AG09309 (cell line): ENCODE measurements at places on chromosomes 12 and 14.

- DNase-seq = no peak
Observed at GRCh38 chr12:118424884-118425283, 48.5 kb downstream of the SUDS3 start.

DNA sequence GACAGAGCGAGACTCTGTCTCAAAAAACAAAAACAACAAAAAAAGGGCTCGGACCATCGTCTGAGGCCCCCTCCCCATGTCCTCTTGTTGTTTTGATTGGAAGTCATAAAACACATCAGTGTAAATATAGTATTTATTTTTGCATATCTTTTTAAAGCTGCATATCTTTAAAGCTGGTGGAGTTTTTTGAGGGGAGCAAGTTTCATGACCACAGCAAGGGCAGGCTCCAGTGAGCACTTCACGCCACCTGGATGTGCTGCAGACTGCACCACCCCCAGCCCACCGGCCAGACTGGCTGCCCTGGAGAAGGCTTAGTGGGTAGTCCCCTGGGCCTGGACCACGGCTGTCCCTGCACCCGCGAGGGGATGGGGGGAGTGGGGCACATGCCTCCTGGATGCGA is 11.9 kb upstream of the BCL7A start:
- DNase-seq = no peak

GRCh38 chr14:102182936-102183619 is 43.4 kb downstream of the WDR20 start:
- DNase-seq = no peak

DNA sequence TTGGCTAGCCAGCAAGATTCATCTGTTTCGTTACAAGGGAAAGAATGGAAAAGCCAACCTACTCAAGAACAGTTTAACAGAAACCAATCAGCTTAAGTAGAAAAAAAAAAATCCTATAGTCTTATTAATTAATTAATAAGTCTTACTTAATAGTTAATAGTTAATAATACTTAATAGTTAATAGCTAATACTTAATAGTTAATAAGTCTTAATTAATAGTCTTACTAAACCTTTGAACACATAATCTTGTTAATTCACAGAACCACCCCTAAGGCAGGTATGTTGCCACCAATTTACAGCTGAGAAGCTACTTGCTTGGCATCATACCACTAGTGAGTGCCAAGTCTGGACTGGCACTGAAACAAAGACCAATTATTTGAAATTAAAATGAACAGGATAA is 19.9 kb downstream of the MFAP5 start:
- DNase-seq = no peak

DNA sequence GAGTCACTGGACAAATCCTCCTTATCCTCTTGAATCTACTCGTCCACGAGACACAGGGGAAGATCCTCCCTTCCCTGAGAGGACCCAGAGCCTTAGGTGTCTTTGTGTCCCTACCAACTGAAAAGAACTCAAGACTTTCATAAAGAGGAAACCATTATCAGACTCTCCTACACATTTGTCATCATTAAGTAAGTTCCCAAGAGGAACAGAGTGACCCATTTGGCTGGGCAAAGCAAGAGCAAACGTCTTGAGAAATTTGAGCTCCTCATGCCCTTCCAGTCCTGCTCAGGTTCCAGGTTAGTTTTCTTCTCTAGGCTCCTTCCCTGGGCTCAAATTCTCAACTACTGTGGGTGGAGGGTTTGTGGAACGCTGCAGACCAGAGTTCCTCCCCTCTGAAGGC is 5.7 kb downstream of the MLF2 start:
- no peak for DNase-seq

DNA sequence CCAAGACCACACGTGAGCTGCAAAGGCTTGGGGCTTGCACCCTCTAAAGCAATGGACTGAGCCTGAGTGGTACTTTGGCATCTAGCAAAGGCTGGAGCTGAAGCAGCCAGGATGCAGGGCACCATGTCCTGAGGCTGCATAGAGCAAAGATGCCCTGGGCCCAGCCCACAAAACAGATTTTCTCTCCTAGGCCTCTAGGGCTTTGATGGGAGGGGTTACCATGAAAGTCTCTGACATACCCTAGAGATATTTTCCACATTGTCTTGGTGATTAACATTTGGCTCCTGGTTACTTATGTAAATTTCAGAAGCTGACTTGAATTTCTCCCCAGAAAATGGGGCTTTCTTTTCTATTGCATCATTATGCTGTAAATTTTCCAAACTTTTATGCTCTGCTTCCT is 438.3 kb downstream of the SLC16A7 start:
- no peak for DNase-seq

DNA sequence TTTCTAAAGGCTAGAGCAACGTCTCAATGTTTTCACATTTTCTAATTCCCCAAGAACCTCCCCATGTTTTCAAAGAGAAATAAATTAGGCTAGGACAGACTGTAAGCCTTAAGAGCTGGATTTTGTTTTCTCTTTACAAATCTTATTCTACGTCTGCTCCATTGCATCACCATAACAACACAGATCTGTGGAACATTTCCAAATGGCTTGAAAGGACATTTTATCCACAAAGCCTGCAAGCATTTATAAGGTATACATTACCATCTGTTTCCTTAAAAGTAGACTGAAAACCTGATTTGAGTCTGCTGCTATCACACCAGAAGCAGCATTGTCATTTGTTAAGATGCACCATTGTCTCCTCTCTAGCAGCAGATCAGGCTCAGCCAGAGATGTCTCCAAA is 115.3 kb upstream of the PLEKHA5 start:
- DNase-seq = no peak

- DNase-seq = no peak
Observed at GRCh38 chr12:42862055-42862454, 272.5 kb upstream of the PRICKLE1 start.

- DNase-seq = no peak
Observed at GRCh38 chr14:79229383-79229909, 981.9 kb downstream of the DIO2 start.

GRCh38 chr12:54853933-54854538 is at the start of gene MUCL1:
TSS of gene MUCL1 (plus strand) at chr12:54854516. CDS start at chr12:54854583, 67 bp downstream.
- peak; percentile 18 for DNase-seq

- DNase-seq = no peak
Observed at GRCh38 chr14:99239661-99240092, 32.3 kb downstream of the BCL11B start.

GRCh38 chr14:103548463-103549351 is 13.8 kb downstream of the BAG5 start:
- DNase-seq = no peak

- no peak for DNase-seq
Observed at GRCh38 chr14:53108292-53109104, 44.6 kb downstream of the DDHD1 start.

GRCh38 chr14:65922142-65922541 is 509.6 kb downstream of the FUT8 start:
- no peak for DNase-seq

- no peak for DNase-seq
Observed at GRCh38 chr14:105039458-105040205, 18.7 kb upstream of the CDCA4 start.
